Activated CD4-positive, alpha-beta T cell treated with anti-CD3 and anti-CD28 coated beads, Interleukin-2, amount 50 U/mL, for 1 hour (primary cell): ENCODE measurements at places on chromosomes 2 and 18.

GRCh38 chr2:96185516-96185915, 23.1 kb downstream of the STARD7 start:
- DNase-seq, result no peak

DNA sequence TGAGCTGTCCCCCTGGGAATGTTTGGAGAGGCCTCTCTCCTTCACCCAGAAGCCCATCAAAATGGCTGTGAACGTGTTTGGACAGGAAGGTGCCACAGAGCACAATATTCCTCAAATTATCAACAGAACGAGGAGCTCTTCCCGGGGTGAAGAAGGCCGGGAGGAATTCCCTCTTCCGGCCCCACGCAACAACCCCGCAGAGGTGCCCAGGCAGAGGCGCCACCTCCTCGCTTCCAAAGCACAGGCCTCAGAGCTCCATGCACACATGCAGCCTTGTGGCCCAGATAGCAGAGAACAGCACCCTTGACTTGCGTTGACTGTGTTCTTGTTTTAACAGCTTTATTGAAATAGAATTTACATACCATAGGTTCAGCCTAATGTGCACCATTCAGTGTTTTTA, 152.5 kb upstream of the SALL3 start:
- DNase-seq, result no peak

DNA sequence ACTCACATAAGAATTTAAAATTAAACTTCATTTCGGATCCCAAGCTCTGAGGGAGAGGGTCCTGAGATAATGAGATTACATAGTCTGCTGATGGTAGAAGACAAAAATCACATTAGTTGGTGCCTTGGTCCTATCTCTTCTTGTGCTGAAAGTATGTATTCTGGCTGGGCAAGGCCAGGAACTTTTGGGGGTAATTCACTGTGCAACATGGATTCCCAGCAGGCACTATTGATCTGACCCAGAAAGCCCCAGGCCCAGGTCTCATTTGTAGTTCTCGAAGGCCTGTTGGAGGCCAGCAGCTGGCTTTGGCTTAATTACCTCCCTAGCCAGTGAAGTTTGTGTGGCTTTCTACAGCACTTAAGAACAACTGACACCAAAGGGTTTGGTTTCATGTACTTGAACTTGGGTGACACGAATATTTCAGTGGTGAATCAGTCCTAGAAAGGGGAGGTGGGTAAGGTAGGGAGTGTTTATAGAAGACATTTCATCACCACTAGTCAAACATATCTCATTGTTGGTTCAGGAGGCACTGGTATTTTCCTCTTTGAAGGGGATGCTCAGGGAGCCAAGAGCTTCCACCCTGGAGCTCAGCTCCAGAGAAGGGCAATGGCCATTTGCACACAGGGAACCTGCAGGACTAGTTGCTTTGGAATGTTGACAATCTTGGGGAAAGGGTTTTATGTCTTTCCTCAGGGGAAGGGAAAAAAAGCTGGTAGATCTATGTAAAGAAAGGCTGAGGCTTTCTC, 217.8 kb downstream of the OSR1 start:
- no peak for DNase-seq

GRCh38 chr2:34602262-34602661, 1003.2 kb upstream of the FAM98A start:
- DNase-seq, result no peak

DNA sequence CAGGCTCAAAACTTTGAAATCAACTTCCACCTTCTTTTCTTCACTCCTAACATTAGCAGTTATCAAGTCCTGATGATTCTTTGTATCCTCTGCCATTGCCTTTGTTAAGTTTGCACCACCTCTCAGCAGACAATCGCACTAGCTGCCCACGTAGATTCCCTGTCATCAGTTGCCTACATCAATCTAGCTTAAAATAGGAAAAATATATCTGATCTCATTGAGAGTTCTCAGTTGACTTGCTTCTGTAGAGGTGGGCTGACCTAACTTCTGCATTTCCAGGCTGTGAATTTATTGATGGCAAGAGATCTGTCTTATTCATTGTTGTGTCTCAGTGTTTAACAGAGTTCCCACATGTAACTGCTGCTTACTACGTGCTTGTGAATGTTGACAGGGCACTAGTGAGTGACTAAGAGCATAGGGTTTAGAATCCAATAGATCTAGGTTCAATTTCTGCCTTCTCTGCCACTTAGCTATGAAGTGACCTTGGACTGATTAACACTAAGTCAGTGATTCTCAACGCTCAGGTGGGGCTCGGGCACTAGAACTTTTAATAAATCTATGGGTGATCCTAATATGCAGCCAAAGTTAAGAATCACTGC, 3.7 kb upstream of the INSIG2 start:
- no peak for DNase-seq

GRCh38 chr18:73286584-73286983, 418.8 kb upstream of the NETO1 start:
- DNase-seq, result no peak

DNA sequence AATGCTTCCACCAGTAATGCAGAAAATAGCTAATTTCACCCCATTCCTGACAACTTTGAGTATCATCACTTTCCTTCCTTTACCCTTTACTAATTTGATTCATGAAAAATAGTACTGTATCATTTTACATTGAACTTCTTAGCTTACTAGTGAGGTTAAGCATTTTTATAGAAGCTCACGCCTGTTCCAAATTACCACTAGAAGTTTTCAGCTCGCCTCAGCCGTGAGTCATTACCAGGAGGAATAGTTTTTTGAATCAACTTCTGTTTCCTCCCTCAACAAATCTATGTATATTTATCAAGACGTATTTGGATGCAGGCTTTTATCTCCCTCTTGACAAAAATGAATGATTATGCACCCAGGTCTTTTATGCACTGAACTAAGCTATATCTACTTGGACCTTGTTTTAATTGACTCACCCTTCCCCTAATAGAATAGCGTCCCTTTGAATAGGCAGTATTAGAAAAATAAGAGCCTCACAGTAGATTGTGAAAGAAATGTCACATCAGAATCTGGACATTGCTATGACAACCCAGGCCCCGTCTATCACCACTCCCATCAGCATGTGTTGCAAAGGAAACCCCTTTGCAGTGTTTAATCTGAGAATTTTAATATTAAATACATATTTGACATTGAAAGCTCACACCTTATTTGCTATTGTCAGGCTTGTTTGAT, 207.4 kb upstream of the NRP2 start:
- no peak for DNase-seq
